ENCODE measurements at places on chromosomes 3 and 15. TPM values are rescaled to one million over a fixed set of nuclear protein-coding genes. Genes with fewer than 3 reads are reported as not detected.

DNA sequence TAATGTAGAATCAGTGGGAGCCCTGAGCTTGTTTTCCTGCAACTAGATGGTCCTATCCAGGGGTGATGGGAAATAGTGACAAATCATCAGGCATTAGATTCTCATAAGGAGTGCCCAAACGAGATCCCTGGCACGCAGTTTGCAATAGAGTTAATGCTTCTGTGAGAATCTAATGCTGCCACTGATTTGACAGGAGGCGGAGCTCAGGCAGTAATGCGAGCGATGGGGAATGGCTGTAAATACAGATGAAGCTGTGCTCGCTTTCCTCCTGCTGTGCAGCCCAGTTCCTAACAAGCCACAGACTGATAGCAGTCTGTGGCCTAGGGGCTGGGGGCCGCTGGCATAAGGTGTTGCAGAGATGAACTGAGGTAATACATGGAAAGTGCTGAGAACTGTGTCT is 28.3 kb upstream of the TMEM42 start:
- no peak for DNase-seq

RAB7A gene
- total RNA-seq = 57.0 TPM

GRCh38 chr3:66344848-66345578 is 124.2 kb downstream of the SLC25A26 start:
- no peak for DNase-seq

TRIM71 gene
- not detected for total RNA-seq

GRCh38 chr15:42364529-42364928 is 5.2 kb downstream of the CAPN3 start:
- DNase-seq = no peak

- DNase-seq = peak; percentile 82
These were observed 32.2 kb upstream of the TM2D3 start for GRCh38 chr15:101684384-101684783.

TAMM41 gene
- 4.3 TPM for total RNA-seq

GRCh38 chr15:73994413-73994883 is at the start of gene PML:
PML (plus strand) TSS chr15:73994716; CDS start chr15:73994813, 97 bp downstream.
- DNase-seq = peak; percentile 93

DNA sequence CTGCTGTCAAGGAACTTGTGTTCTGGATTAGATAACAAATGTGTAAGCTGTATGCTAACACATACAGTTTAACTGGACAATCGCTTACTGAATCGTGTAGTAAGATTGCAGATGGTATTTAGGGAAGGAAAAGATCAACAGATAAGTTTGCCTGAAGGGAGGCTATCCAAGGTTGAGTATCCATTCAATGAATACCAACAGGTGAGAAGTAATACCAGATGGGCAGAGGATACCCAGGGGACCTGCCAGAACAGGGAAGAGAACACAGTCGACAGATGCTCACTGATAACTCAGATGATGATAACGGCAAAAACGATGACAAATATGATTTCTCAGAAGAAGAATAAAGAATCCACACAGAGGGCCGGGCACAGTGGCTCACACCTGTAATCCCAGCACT is 3.2 kb upstream of the UACA start:
- no peak for DNase-seq

DNA sequence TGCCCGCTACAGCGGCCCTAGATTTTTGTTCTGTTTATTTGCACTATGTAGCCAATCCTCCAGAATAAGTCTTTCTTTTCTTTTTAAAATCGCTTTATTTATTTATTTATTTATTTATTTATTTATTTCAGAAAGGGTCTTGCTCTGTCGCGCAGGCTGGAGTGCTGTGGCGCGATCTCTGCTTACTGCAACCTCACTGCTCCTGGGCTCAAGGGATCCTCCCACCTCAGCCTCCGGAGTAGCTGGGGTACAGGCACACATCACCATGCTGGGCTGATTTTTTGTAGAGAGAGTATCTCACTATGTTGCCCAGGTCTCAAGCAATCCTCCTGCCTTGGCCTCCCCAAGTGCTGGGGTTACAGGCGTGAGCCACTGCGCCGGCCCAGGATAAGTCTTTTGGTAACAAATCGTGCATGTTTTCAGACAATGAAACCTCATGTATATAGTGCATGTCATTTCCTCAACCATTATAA is 333 bp upstream of the MTFMT start:
- no peak for DNase-seq

DNA sequence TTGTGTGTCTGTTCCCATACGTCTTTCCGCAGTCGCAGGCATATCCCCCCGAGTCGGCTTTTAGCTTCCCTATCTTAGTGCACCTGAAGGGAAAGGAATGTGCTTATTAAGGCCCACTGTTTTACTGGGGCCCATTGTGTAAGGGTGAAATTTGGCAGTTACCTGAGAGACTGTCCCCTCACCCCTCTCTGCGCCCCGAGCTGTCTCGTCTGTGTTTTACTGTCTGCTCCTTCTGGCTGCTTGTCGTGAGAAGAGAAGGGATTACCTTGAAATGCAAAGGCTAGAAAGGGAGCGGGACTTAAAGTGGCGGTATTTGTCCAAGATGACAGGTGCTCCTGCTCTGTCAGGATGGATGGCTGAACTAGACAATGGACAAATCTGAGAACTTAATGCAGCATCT is 233.0 kb upstream of the POU1F1 start:
- no peak for DNase-seq

DNA sequence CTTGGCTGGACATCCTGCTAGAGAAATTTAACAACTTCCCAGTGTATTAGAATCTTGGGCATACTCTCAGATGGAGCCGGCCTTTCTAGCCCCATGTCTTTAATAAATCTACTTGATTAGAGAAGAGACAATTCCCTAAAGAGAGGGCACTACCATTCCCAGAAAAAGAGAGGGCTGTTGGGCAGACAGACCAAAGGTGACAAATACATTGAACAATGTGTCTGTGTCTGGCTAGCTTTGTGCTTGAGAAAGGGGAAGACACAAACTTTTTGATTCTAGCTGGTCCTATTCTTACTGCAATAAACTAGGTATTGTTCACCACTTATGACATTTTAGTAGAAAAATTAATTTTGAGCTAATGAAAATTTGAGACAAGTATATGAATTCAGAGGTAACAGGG is 57.7 kb downstream of the DUT start:
- DNase-seq = no peak

GRCh38 chr15:41629463-41629862 is 30.7 kb upstream of the MGA start:
- no peak for DNase-seq

DNA sequence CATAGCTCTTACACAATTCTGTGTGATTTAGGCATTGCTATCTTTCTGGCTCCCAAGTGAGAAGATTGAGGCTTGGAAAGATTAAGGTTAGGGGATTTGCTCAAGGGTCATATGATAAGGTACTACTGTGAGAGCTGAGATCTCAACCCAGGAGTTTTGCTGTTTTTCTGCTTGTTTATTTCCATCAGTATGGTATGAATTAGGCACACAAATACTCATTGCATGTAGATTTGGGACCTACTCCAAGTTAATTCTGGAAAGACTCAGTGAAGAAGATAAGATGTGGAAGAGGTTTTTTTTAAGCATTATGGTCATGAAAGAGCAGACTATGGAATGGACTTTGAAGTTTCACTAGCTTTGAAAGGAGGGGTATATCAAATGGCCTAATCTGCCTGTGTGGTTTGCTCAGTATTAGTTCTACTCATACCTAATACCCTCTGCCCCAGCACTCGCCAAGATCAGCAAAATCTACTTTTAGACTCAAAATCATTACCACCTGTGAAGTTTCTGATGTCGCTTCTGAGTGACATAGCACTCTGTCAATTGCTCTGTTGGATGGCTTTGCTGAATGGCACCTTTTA is 12.5 kb downstream of the MBNL1 start:
- no peak for DNase-seq

AHSG gene
- total RNA-seq = not detected

GRCh38 chr3:55147856-55148720 is 220.2 kb upstream of the LRTM1 start:
- peak; percentile 76 for DNase-seq

DNA sequence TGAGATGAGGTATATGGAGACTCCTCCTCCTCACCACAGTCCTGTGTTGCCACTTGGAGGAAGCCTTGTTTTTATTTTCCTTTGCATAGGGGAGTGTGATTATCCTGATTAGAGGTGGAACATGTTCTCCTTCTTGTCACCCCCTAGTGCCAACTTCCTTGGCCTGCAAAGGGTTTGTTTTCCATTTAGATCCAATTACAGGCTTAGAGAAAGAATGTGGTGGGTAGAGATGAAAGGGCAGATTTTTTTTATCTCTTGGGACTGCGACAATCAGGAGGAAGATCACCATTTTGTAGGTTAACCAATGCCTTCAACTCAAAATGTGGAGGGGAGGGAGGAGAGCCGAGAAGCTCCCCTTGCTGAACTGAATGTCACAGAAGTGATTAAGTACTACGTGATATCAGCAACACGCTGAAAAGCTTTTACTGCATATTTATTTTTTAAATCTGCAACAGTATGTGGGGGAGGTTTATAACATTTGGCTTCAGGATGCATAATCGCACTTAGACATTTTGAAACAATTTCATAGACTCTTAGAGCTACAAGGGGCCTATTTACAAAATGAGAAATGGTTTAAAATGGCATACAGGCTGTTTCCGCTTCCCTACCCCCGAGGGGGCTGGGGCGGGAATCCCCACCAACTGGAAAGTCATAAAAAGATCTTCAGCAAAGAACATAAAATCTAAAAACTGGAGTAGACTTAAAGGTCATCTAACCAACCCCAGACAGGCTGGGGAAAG is 2.4 kb downstream of the LMCD1 start:
- no peak for DNase-seq

DNA sequence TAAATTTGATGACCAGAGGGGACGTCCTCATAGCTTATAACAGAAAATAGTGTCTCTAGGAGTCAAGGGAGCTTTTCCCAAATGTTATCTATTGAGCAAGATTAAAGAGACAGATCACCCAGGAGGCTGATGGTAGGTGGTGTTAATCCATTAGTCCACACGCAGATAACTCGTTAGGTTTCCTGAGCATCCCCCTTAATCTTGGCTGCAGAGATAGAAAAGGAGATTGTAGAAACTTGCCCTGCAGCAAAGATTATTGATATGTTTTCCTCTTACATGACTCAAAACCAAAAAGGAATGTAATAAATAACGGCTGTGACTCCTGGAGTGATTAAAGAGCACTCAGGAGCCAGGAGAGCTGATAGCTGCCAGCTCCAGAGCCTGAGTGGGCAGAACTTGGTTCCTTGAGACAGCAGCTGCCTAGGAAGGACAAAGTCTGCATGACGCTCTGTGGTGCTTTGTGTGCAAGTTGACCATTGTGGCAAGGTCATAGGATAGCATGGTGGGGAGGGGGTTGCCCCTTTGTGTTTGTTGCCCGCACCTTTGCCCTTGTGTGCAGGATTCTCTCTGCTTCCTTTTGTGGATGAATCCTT is 234.8 kb downstream of the PTPRG start:
- no peak for DNase-seq

- no peak for DNase-seq
These were observed 67.7 kb downstream of the CERS3 start for GRCh38 chr15:100461049-100461448.

GRCh38 chr3:41874022-41874421 is 87.9 kb downstream of the ULK4 start:
- DNase-seq = no peak

PPM1L gene
- 0.28 TPM for total RNA-seq

- peak; percentile 55 for DNase-seq
These were observed 85.6 kb upstream of the ACP3 start for GRCh38 chr3:132231633-132232032.

PRSS50 gene
- total RNA-seq = not detected

DNA sequence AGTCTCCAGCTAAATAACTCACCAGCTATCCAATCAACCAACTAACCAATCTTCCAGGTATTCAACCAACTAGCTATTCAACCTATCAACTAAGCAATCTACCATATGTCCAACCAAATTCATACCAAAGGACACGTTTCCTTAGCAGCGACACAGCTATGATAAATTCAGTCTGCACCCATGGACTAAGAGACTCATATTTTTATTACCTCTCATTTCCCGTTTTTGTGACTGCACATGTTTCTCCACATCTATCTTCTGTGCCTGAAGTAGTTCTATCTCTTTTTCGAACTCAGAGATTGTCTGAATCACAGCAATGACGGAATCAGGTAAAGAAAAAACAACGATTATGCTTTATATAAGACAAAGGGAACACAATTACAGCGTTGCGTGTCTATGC is 34.0 kb upstream of the GNB5 start:
- DNase-seq = no peak

GRCh38 chr3:119318876-119319275 is 24.7 kb downstream of the ARHGAP31 start:
- peak; percentile 73 for DNase-seq

DNA sequence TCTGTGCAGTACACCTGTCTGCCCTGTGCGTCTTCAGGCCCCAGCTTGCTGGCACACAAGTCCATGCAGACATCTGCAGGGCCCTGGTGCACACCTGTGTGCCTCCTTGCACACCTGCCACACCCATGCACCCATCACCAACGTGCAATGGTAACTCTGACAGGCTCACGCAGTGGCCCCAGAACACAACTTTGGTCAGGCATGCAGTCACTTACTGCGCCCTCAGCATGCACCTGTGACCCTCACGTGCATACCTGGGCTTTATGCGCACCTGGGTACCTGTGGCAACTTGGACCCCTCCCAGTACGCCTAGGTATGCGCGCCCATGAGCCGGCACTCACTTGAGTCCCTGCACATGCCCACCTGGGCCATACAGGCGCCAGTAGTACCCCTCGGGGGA is 1.7 kb downstream of the PLXND1 start:
- no peak for DNase-seq

DNA sequence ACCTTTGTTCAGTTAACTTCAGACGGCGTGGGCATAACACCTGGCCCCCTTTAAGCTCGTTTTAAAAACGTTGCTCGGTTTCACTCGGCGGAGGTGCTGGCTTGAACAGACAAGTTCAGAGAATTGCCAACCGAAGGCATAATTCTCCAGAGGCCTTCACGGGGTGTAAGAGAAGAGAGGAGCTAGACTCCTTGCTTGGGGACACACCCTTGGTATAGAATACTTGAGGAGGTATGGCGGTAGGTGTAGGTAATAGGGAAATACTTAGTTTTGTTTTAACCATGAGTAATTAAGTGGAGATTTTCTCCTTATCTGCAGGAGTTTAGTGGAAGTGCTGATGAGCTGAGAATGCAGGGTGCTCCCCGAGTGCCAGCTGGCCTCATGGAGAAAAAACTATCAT is 921 bp downstream of the FBXL2 start:
- DNase-seq = no peak

DNA sequence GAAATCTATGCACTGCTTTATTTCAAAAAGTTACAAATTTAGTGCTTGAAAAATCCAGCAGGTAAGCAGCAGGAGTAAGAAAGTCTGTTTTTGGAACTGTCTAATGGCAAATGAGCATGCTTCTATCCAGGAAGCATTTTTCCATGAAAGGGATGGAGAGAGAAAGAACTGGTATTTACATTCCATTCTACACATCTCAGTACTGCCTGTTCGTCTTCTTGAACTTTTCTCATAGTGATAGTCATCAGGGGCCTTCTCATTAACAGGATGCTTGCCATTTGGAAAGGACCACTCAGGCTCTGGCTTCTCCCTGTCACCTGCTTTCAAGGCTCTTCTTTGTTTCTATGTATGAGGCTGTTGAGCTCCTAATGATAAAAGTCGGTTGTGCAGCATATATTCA is 267.3 kb upstream of the IL12A start:
- DNase-seq = peak; percentile 50
